ENCODE measurements at places on chromosomes 1 and 21. TPM values are rescaled to one million over a fixed set of nuclear protein-coding genes. Genes with fewer than 3 reads are reported as not detected.

Gene MMEL1
- 0.56 TPM for polyA plus RNA-seq

Gene PADI3
- polyA plus RNA-seq: 5.2 TPM

Gene CAMK1G
- polyA plus RNA-seq: not detected

Gene CLCA2
- polyA plus RNA-seq: 55.4 TPM

Gene KCNQ4
- 0.03 TPM for polyA plus RNA-seq

Gene SLC9C2
- polyA plus RNA-seq: not detected

Gene TMPRSS3
- polyA plus RNA-seq: not detected

Gene CNKSR1
- polyA plus RNA-seq: 20.3 TPM

Gene AMIGO1
- 0.48 TPM for polyA plus RNA-seq

Gene RASAL2
- 4.9 TPM for polyA plus RNA-seq

Gene KIF1B
- polyA plus RNA-seq: 4.5 TPM

Gene SLC22A15
- polyA plus RNA-seq: 2.1 TPM

Gene H6PD
- polyA plus RNA-seq: 1.8 TPM

All from foreskin keratinocyte (primary cell).